ENCODE measurements at places on chromosomes 4 and X. TPM values are rescaled to one million over a fixed set of nuclear protein-coding genes. Genes with fewer than 3 reads are reported as not detected.

- DNase-seq: no peak
Measured at GRCh38 chr4:190018201-190018920, 8.7 kb downstream of the FRG2 start.

The PDE5A gene
- 6.7 TPM for total RNA-seq

The BRS3 gene
- total RNA-seq: not detected

The FGB gene
- not detected for total RNA-seq

GRCh38 chr4:80213117-80213815 is 16.0 kb downstream of the PRDM8 start:
- no peak for DNase-seq

DNA sequence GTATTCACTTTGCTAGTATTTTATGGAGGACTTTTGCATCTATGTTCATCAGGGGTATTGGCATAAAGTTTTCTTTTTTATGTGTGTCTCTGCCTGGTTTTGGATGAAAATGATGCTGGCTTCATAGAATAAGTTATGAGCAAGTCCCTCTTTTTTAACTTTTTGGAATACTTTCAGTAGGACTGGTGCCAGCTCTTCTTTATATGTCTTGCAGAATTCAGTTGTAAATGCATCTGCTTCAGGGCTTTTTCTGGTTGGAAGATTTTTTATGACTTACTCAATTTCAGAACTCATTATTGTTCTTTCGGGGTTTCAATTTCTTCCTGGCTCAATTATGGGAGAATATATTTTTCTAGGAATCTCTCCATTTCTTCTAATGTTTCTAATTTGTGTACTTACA is 9.1 kb upstream of the CSN2 start:
- DNase-seq: no peak

GRCh38 chr4:7816771-7817170 is 122.9 kb downstream of the AFAP1 start:
- no peak for DNase-seq

DNA sequence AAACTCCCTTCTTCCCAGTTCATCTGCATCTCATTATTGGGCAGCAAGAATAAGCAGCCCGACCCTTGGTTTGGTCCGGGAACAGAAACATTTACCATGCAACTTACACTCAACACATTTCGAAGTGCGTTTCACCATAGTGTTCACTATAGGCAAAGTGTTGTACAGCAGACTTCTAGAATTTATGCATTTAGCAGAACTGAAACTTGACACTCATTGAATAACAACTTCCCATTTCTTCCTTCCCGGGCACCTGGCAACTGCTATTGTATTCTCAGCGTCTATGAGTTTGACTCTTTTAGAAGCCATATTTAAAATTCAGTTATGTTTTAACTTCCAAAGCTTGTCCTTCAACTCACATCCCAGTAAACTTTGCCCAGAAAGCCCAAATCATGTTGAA is 840.6 kb downstream of the NLGN4X start:
- DNase-seq: no peak

The SAGE1 gene
- total RNA-seq: not detected

The GRID2 gene
- total RNA-seq: not detected

GRCh38 chr4:148053298-148054003 is 321.6 kb downstream of the ARHGAP10 start:
- DNase-seq: no peak

The PGAM4 gene
- not detected for total RNA-seq

GRCh38 chr4:100881283-100881682 is 363.5 kb upstream of the EMCN start:
- DNase-seq: no peak

GRCh38 chr4:10535912-10536311 is 78.7 kb upstream of the ZNF518B start:
- DNase-seq: no peak

GRCh38 chr4:74934888-74935287 is 2.0 kb downstream of the PARM1 start:
- DNase-seq: no peak

GRCh38 chrX:149540131-149540620 is 636 bp upstream of the EOLA1 start:
- peak; percentile 88 for DNase-seq

- DNase-seq: no peak
Measured at GRCh38 chr4:35105486-35105885, 1138.8 kb downstream of the ARAP2 start.

DNA sequence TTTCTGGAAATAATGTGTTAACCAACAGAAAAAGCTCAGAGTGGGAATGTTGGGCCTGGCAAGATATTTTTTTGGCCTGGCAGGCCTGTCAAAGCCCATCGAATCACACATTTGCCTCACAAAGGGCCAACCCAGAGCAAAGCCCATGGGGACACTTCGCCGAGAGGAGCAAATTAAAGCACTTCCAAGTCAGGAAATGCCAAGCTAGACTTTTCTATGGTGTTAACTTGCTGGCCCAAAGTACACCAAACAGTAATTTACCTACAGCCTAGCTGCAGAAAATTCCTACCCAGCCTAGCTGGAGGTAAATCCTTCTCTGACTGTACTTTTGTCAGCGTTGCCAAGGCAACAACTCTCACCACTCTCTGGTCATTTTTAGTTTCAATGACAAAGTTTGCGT is 288.6 kb upstream of the LDB2 start:
- no peak for DNase-seq

GRCh38 chrX:70554523-70554922 is 109.9 kb downstream of the DLG3 start:
- DNase-seq: no peak

GRCh38 chrX:15269618-15270521 is at the start of gene ASB9:
Gene ASB9 (minus strand): TSS chrX:15270083. CDS start chrX:15269874, 209 bp downstream.
- DNase-seq: no peak

The PABPC1L2A gene
- not detected for total RNA-seq

- no peak for DNase-seq
Measured at GRCh38 chrX:153727123-153727931, 2.7 kb downstream of the ABCD1 start.

The FAM9B gene
- total RNA-seq: not detected

The NUP54 gene
- 63.2 TPM for total RNA-seq

GRCh38 chr4:7787681-7788141 is 151.9 kb downstream of the AFAP1 start:
- no peak for DNase-seq

GRCh38 chrX:65534450-65535292 is at the start of gene LAS1L:
Gene LAS1L (minus strand): TSS chrX:65534787. CDS start chrX:65534715, 72 bp downstream.
- peak; percentile 83 for DNase-seq

- no peak for DNase-seq
Measured at GRCh38 chrX:18875256-18875878, 108.5 kb downstream of the PHKA2 start.

- no peak for DNase-seq
Measured at GRCh38 chr4:6991249-6991648, 51.9 kb upstream of the TADA2B start.

The IL9R gene
- total RNA-seq: 2.8 TPM

DNA sequence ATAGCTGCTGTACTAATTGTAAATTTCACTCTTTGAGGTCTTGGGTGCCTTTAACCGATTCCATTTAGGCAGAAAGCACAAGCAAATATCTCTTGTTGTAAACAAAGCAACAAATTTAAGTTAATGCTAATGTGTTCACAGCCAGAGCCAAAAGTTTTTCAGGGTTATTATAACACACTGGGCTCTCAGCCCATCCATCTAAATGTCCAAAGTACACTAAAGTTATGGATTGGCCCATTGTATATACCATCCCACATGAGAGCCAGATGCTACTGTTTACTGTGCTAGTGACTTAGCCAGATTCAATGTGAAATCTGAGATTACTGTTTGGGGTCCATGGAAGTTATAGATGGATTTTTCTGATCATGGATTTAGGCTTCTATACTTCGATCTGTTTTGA is 186.7 kb downstream of the LARP7 start:
- DNase-seq: no peak

Data from T-helper 17 cell (primary cell).